ENCODE measurements at places on chromosomes 7 and 10.
A peak's percentile ranks its signal among the peaks of the same experiment; 100 is the strongest.

DNA sequence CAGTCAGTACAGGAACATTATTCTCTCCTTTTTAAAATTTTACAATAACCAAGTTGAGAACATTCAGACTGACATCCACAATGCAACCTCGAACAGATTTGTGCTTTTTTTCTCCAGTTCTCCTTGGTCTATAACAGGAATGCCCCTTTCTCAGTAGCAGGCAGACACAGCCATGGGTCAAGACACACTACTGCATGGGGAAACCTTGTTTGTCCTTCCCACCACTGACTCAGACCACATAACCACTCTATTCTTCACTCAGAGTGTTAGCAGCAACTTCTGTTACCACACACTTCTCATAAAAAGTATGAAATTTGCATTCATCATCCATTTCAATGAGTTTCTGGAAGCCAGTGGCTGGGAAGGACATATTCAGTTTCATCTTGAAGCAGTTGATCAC, 421.7 kb downstream of the ADRA2A start:
- no peak for DNase-seq

- DNase-seq: no peak
Measured at GRCh38 chr7:81611040-81611439, 158.8 kb downstream of the HGF start.

GRCh38 chr7:44384586-44385433, 59.4 kb upstream of the CAMK2B start:
- no peak for DNase-seq

DNA sequence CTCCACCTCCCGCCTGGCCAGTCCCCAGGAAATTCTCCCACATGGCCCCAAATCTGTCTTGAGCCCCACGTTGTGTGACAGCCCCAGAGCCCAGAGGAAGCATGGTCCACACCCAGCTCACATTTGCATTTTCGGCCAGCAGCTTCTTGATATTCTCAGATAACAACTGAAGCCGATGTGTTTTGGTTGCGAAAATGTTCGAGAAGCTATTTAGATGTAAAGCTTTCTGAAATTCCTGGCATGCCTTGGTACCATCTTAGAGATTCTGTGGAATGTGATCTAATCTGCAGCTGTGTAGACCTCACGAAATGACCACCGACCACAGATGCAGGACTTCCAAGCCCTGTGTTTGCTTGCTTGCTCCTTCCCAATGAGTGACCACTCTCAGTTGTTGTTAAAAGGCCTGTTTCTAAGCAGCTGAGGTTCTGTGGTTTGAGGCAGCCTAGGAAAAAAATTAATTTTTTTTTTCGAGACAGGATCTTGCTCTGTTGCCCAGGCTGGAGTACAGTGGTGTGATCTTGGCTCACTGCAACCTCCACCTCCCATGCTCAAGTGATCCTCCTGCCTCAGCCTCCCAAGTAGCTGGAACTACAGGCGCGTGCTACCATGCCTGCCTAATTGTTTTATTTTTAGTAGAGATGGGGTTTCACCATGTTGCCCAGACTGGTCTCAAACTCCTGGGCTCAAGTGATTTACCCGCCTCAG, 8.8 kb downstream of the SLC4A2 start:
- DNase-seq: no peak

- DNase-seq: no peak
Measured at GRCh38 chr10:126972635-126973414, 67.6 kb downstream of the DOCK1 start.

DNA sequence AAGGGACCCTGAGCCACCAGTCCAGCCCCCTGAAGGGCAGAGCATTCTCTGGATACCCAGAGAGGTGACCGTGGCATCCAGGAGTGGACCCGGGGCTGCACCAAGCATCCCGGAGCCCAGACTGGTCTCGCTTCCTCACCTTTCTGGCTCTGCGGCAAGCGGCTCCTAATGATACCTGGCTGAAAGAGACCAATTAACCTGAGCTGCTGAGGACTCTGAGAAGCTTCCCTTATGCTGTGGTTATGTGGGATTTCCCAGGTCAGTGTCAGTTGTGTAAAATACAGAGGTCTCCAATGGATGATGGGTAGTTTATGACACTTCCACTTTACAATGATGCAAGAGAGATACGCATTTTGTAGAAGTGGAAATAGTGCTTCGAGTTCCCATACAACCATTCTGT, 51.5 kb downstream of the PFKFB3 start:
- DNase-seq: no peak

DNA sequence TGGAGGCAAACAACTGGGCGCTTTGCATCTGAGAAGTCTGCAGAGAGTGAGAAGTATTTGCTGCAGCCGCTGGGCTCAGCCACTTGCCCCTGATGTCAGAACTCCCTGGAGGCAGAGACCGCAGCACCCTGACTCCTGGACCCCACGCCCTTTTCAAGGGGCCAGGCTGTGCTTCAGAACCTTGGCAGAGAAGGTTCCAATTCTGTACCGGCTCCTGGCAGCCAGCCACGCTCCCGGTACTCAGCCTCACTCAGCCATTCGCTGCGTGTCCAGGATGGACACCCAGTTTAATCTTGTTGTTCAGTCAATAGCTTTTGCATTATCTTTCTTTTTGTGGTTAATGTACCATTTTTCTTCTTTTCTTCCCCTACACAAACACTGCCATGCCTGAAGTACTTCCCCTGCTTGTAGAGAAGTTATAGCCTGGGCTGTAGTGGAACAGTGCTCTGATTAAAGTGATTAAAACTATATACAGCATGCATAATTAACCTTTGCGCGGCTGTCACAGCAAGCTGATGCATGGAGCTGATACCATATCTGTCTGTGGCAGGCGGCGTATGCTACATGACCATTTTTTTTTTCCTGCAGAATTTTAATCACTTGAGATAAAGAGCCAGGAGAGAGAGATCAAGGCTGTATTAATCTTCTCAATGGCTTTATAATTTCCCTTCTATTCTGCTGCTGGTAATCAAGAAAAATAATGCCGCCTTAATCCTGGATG, 578.5 kb downstream of the SDK1 start:
- DNase-seq: no peak

- DNase-seq: no peak
Measured at GRCh38 chr10:11462071-11462470, 149.4 kb downstream of the USP6NL start.

DNA sequence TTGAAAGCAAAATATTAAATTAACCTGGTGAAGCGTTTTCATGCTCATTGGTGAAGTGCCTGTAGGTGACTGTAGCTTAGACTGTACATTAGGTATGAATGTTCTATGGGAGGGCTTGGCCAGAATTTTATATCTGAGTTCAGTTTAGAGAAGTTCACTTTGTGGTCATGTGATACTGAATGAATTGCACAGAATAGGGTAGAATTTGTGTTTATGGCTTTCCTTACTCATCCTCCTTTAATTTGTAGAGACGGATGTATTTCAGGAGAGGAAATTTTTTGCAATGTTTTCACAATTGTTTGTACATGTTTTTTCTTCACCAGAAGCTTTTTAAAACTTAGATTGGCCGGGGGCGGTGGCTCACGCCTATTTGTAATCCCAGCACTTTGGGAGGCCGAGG, 32.3 kb downstream of the REEP3 start:
- DNase-seq: no peak

GRCh38 chr7:152132812-152133211, 107.3 kb downstream of the GALNT11 start:
- no peak for DNase-seq

GRCh38 chr7:103593691-103594090, 147.7 kb upstream of the SLC26A5 start:
- no peak for DNase-seq

- DNase-seq: no peak
Measured at GRCh38 chr7:42127232-42127622, 109.8 kb downstream of the GLI3 start.

DNA sequence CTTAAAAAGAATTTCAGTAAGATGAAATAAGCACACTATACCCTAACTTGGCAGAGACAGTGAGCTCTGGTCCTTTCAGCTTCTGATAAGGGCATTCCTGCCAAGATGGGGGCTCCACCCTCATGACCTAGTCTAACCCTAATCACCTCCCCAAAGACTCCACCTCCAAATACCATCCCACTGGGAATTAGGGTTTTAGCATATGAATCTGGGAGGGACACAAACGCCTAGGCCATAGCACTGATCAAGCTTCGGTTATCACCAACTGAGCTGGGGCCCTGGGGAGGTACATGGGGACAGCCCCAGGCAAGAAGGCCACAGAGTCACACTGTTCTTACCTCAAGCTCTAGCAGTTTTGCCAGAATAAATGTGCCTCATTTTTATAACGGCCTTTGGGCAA, 31.4 kb downstream of the PALS2 start:
- no peak for DNase-seq

GRCh38 chr10:5764422-5765297, 48.6 kb downstream of the GDI2 start:
- no peak for DNase-seq

DNA sequence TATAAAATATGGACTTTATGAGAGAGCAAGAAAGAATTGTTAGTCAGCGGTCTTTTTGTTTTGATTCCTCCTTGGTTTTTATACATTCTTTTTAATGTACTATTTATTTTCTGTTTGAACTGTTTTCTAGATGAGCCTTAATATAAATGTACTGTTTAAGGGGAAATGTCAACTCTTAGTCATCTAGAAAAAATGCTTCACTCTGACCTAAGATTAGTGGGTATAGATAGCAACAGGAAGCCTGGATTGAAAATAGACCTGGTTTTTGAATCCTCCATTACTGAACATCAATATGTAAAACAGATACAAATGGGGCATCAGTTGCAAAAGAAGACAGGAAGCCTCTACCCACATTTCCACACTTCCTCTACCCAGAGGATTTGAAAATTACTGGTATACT, 87.8 kb downstream of the CHRM2 start:
- DNase-seq: no peak

GRCh38 chr10:77433546-77433945, 204.1 kb downstream of the KCNMA1 start:
- DNase-seq: no peak

DNA sequence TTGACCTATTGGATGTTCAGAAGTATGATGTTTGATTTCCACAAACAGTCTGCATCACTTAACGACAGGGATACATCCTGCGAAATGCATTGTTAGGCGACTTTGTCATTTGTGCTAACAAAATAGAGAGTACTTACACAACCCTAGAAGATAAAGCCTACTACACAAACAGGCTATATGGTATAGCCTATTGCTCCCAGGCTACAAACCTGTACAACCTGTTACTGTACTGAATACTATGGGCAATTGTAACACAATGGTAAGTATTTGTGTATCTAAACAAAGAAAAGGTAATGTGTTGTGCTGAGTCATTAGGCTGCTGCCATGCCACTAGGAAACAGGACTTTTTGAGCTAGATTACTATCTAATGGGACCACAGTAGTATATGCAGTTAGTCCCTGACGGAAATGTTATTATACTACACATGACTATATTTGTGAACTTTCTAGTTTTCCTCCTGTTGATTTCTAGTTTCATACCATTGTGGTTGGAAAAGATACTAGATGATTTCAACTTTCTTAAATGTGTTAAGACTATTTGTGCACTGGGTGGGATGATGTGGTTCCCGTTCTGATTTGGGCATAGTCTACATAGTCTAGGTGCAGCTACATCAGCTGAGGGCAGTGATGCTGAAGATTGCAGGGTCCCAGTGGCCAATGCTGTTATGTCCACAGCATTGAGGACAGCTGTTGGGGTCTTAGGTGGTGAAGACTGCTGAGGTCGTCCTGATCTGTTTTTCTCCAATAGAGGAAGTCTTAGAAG, 161.7 kb downstream of the HTR7 start:
- no peak for DNase-seq

DNA sequence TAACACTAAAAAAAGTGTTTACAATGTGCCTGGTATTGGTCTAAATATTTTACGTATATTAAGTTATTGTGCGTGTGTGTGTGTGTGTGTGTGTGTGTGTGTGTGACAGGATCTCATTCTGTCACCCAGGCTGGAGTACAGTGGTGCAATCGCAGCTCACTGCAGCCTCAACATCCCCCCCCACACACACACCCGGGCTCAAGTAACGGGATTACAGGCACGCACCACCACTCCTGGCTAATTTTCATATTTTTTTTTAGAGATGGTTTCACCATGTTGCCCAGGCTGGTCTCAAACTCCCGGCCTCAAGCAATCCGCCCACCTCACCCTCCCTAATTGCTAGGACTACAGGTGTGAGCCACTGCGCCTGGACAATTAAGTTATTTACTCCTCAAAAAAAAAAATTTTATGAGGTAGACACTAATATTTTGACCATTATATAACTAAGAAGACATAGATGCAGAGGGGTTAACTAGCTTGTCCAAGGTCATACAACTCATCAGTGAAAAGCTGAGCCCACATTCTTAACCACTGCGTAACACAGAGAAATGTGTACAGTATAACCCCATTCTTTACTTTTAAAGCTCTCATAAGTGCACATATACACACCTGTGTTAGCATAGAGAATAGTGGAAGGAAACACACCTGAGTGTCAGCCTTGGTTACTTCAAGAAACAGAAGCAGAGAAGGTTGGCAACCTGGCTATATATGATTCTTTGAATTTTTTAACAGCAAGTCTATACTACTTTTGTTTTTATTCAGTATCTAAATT, 35.0 kb downstream of the DNAJC12 start:
- DNase-seq: no peak

- no peak for DNase-seq
Measured at GRCh38 chr10:69696073-69696731, 66.2 kb downstream of the FAM241B start.

DNA sequence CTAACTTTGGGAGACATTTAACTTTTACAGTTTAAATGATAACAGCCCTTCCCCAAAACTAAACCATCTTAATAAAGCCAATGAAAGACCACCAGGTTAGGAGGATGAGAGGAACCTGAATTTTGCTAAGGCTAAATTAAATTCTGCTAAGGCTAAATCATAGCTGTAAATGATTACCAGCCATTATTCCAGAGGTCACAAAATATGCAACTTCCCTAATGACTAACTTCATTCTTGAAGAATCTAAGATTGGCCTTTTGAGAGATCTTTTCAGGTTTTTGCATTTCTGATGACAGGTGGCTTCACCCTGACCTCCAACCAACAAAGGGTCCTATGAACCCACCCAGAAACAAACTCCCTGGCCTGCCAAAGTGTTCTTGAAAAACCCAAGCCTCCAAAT, 373.3 kb downstream of the IPMK start:
- no peak for DNase-seq

DNA sequence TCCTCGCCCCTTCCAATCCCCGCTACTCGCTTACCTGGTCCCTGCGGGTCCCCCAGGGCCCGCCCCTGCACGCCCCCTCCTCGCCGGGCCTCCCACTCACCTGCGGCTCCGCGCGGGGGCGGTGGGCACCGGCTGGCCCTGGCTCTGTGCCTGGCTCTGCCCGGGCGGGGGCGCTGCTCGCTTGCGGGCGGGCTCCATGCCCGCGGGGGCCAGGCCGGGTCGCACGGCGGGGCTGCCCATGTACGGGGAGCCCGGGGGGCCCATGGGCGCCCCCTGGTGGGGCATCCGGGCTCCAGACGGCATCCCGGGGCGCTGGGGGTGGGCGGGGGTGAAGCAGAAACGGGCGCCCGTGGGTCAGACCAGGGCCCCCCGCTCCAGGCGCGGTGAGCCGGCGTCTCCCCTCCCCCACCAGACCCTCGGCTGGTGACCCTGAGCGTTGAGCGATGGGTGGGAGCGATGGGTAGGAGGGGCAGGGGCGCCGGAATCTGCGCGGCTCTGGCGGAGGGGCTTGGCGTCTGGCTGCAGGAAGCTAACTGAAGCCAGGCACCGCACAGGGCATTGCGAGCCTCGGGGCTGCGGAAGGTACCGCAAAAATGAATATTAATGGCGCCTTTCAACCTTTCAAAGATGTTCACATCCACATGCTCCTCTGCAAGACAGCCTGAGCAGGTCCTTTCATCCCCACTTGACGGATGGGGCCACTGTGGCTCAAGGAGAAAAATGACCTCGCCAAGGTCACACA, 3.0 kb downstream of the SMARCD3 start:
- DNase-seq: peak; percentile 57

Measured in stimulated activated CD4-positive, alpha-beta T cell treated with anti-CD3 and anti-CD28 coated beads, Interleukin-12 subunit alpha, Interleukin-12 subunit beta, amount 100 ng/mL, for 4 hours (primary cell).